ENCODE measurements at places on chromosomes 11 and 22.
A peak's percentile ranks its signal among the peaks of the same experiment; 100 is the strongest.

DNA sequence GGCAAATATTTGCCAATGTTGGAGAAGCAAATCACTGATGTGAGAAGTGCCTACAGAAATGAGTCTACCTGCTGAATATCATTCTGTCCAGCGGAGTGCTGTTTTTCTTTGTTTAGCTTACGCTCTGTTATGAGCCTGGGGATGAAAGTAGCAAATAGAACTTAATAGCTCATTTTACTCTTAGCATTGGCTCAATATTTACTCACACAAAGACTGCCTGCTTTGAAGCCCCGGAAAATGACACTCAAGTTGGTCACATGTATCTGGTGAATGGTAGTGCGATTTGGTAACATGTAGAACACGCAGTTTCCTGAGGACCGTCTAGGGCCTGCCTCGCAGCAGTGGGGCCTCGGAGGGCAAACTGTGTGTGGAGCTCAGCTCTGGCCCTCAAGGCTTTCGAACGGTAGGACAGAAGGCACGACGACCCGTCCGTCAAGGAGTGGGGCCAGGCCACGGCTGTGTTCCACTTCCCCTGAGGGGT is 38.9 kb downstream of the TBC1D22A start:
- DNase-seq, result no peak

DNA sequence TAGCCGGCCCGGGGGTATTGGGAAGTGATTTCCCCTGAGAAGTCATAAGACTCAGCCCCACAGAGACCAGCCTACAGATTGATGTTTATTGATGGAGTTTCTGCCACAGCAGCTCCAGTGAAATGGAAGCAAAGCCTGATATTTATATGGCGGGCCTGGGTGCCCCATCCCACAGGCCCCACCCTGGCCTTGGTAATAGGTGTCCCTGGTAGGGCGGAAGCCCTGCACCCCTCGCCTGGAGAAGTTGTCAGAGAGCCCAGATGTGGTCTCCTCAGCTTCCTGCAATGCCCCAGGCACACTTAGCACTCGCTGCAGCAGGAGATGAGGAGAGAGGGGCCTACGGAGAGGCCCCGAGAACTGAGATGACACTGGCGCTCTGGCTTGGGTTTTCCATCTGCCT is 107.4 kb downstream of the MORC2 start:
- no peak for DNase-seq

GRCh38 chr11:2186669-2187279 is 15.2 kb upstream of the TH start:
- no peak for DNase-seq

- DNase-seq, result no peak
These were observed 169.6 kb downstream of the BRD1 start for GRCh38 chr22:49657974-49658590.

- DNase-seq, result peak; percentile 22
These were observed 11.2 kb upstream of the IGLL1 start for GRCh38 chr22:23591201-23591791.

DNA sequence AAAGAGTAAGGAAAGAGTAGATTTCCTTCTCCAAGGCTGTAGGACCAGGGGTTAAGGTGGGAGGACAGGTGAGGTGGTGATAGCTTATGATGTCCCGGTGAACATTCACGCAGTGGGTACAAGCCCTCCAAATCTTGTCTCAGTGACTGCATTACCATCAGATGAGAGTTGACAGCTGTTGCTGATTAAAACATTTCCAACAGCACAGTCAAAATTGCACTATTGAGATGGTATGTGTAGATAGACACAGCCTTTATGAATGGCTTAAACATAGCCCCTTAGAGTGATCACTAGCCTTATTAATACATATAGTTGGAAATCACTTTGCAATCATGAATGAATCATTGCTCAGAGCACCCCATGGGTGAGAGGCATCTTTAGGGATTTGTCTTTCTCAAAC is 7.3 kb downstream of the NELL1 start:
- DNase-seq, result no peak
